ENCODE measurements at places on chromosomes 7 and 10. TPM values are rescaled to one million over a fixed set of nuclear protein-coding genes. Genes with fewer than 3 reads are reported as not detected.

The SPDYE6 gene
- total RNA-seq = not detected

The GCK gene
- total RNA-seq = 0.16 TPM

The KCP gene
- 0.32 TPM for total RNA-seq

The KLF6 gene
- total RNA-seq = 304 TPM

The LRRN3 gene
- total RNA-seq = not detected

The HOXA1 gene
- total RNA-seq = 1.4 TPM

The IGFBP3 gene
- 25.4 TPM for total RNA-seq

The PTPRZ1 gene
- total RNA-seq = 1.6 TPM

Data from transverse colon (tissue), 4 donors.